ENCODE measurements at places on chromosomes 5 and 9.

DNA sequence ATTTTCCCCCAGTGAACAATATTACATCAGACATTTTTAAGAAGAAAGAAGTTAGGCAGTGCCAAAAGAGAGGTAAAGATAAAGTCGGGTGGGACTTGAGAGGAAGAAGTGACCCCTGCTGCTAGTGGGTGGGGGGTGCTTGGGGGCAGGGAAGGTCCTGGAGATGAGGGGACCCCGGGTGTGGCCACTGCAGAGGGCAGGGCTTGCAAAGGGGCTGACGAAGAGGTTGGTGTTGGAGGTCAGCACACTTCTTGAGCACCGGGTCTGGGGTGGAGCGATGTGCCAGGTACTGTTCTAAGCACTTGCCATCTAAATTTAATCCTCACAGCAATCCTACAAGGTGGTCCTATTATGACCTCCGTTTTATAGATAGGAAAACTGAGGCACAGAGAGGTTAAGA, 62.0 kb downstream of the AMBP start:
- no peak for DNase-seq

DNA sequence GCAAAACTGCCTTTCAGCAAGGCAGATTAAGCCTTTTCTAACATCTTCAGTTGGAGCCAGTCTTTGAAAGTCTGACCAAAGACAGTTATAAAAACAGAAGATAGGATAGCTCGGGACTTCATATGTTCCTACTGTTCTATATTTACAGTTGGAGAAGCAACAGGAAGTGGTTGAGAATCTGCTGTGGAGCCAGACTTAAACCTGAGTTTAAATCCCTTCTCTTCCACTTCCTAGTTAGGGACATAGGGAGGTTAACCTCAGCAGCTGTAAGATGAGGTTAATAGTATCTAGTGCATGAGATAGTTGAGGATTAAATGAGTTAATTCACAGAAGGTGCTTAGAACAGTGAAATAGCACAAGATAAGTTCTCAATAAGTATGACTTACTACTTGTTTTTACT, 84.5 kb upstream of the FREM1 start:
- DNase-seq: no peak

- no peak for DNase-seq
Observed at GRCh38 chr9:3343671-3344070, 182.1 kb downstream of the RFX3 start.

- DNase-seq: no peak
Observed at GRCh38 chr9:4077499-4078102, 222.3 kb downstream of the GLIS3 start.

- no peak for DNase-seq
Observed at GRCh38 chr5:999032-999501, 9.5 kb upstream of the NKD2 start.

DNA sequence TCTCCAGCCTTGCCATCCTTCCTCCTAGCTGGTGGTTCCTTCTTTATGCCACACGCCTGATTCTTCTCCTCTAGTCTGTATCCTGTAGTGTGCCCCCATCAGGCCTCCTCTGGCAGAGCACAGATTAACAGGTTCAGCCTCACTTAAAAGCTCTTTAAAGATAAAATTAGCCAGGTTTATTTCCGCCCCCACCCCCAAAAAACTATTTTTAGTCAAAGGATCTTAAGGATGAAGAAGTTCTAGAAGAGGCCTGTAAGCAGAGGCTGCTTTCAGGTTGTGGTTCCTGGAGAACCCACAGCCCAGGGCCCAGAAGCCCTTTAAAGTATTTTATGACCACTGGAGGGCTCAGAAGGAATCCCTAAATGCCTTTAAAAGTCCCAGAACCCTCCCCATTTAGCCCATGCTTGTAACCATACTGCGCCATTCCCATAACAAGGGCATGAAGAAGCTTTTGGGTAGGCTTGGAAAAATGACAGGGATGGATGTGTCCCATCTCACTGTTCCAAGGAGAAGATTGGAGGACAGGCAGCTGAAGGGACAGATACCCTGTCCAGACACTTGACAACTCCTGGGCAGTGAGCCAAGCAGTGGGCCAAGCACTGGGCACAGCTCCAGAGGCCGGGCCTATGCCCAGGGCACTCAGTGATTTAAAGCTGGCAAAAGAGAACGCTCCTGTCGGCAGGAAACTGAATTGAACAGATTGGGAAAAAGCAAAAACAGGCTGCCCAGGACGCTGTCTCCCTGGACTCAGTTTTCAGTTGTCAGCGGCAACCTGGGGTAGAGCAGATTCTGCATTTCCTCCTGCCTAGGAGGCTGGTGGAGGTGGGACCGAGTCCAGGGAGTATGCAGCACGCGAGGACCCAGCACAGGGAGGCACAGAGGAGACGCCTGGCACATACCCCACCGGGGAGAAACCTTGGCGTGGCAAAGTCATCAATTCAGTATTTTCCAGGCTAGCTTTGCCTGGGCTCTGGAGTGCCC, 106.3 kb upstream of the SSBP2 start:
- no peak for DNase-seq

- no peak for DNase-seq
Observed at GRCh38 chr9:14030375-14031059, 283.4 kb downstream of the NFIB start.

DNA sequence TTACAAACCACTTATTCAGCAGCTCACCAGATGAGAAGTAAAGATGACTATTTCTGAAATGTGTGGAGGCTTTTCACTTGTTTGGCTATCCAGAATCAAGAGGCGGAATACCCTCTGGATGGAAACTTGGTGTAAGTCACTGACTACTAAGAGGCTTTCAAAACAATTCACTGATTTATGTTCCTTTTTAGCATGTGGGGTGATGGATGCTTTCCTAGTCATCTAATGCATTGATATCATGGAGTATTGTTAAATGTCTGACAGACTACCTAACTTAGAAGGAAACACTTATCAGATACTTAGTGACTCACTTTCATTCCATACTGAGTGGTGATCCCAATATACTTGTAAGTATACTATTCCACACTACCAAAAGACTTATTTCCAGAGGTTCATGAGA, 141.4 kb downstream of the PLK2 start:
- no peak for DNase-seq

GRCh38 chr5:76114179-76114851, 31.1 kb downstream of the SV2C start:
- no peak for DNase-seq

- DNase-seq: no peak
Observed at GRCh38 chr9:109381011-109381729, 60.3 kb upstream of the EPB41L4B start.

GRCh38 chr5:6582507-6583048, 50.3 kb downstream of the NSUN2 start:
- no peak for DNase-seq

GRCh38 chr9:108811944-108812343, 43.8 kb downstream of the ACTL7B start:
- no peak for DNase-seq

DNA sequence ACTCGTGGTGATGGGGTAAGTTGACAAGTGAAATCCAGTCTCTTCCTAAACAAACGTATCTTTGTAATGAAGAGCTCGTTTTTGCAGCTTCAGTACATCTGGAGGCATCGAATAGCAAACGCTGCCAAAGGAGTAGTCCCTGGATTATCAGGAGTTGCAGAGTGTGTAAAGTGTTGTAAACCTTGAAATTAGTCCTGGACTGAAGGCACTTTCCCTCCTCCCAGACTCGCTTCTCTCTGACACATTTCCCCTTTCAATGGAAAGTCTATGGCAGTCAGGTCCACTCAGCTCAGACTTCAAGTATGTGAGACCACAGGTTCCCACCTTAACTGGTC, 1.5 kb upstream of the PBX3 start:
- DNase-seq: no peak

DNA sequence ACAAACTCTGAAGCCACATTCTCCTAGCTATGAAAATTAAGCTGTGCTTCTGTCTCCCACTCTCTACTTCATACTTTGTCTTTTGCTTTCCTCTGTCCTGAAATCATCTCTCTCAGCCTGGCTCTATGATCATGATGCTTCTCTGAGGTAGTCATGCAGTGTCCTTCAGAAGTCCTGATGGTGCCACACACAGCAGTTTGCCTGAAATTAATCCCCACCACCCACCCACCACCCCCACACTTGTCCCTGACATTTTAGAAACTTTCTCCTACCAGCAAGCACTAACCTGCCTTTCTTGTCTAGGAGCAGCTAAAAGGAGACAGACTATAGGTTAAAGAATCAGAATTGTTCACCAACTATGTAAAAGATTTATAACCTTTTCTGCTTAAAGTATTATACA, 282.2 kb upstream of the FAM174A start:
- DNase-seq: no peak

DNA sequence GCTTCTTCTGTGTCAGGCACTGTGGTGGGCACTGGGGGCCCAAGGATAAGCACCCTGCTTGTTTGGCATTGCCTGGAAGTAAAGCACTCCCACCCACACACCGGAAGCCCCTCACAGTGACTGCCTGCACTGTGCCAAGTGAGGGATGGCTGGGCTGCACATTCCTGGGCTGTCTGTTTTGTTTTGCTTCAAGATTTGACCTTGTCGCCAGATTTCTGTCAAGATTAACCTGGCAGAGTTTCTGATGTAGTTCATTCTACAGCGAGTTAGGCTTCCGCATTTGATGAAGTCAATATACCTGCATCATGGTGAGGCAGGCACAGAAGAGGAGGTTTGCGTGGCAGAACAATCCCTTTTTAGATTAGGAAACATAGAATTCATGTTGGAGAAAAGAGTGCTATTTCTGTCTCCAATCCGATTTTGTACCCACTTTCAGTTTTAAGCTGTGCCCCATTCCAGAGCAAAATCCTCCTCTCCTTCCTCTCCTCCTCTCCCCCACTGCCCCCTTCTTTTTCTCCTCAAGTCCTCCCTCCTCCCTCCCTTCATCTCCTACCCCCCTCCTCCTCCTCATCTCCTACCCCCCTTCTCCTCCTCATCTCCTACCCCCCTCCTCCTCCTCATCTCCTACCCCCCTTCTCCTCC, 14.4 kb upstream of the BOD1 start:
- no peak for DNase-seq

- DNase-seq: no peak
Observed at GRCh38 chr9:121958530-121958929, 134.6 kb downstream of the TTLL11 start.

DNA sequence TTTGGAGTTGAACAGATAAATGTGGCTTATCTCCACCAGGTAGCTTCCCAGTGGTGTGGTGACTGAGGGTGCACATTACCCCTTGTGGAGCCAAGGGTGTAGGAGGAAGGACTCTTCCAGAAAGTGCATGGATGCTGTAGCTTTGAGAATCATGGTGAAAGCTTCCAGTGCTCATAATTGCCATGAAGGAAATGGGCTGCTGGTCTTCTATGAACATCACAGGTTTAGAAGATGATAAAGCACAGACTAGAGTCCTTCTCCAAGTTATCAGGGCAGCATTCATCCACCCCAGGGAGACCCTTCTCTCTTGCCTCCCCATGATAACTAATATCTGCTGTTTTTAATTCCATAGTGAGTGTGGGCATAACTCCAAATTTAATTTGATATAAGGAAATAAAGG, 93.4 kb upstream of the CHD1 start:
- no peak for DNase-seq

- DNase-seq: no peak
Observed at GRCh38 chr5:89047571-89047970, 164.6 kb upstream of the MEF2C start.

- DNase-seq: no peak
Observed at GRCh38 chr5:76371960-76372322, 31.1 kb upstream of the IQGAP2 start.

DNA sequence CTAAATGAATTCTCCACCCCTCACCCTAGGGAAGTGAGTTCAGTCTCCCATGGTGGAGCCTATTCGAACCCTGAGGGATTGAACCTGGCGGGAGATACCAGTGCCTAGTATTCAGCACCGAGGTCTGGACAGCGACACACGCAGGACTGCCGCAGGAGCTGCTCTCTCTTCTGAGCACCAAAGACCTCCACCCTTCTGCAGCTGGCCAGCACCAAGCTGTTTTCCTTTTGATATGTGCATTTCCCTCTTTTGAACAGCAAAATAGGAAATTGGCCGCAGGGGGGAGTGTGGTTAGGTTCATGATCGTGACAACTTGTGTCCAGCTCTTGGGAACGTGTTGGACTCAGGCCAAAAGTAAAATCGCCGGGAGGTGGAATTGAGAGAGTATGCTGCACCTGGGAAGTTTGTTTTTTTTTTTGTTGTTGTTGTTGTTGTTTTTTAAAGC, 1.2 kb upstream of the PCSK1 start:
- peak; percentile 1 for DNase-seq

DNA sequence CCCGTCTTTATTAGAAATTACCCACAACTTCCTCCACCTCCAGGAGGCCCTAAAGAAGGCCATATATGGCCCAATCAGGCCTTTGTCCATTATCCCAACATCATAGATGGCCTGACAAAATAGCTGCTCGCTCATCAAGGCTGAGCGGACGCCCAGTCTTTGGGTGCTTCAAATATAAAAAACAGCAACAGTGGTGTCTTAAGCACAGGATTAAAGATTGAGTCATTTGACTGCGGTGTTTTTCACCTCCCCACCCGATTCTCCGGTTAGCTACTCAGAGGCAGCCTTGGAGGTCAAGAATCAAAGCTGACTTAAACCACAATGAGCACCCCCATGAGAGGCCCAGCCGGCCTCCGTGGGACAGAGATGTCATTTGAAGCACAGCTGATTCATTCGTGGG, 18.8 kb downstream of the S1PR3 start:
- no peak for DNase-seq

DNA sequence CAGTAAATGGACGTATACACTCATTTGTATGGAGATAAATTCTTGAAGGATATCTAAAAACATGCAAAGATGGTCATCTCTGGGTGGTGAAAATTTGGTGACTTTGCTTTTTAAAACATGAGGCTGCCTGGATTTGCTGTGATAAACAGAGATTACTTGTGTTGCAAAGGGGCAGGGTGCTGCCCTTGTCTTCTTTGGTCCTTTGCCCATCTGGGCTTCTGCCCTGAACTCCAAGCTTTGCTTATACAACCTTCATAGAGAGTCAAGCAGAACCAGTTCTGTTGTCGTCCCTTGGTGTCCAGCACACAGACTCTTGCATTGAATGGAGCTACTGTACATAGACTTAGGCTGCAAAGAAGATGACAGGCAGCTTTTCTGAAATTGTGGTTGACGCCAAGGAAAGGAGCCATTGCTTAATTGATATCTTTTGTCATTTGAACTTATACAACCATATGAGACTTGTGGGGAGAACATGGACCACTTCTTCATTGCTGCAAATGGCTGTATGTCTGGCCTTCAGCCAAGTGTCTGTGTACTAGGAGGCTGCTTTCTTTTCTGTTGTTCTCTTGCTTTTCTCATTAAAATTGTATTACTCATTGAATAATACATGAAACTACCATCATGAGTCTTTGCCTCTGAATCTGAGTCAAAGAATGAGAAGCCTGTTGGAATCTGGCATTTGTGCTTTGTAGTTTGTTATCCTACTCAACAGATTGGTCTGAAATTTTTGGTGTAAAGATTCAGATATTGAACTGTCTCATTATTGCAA, 152.5 kb downstream of the DMRT2 start:
- DNase-seq: no peak

DNA sequence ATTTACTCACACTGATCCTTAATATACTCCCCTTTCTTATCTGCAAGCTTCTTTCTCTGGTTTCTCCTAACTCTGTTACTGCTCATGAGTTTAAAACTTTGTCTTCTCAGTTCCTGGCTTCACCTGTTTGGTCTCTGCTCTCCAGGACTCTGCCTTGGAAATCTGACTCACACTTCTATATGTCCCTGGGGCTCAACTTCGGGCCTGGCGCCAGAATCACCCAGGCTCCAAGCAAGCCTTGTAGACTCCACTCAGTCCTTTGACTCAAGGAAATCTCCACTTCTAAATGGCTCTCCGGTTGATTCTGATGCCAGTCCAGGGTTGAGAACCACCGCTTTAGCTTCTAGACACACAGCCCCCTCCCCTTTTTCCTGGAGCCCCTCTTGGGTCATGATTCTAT, 57.8 kb downstream of the TMC1 start:
- no peak for DNase-seq
